ENCODE measurements at places on chromosomes 4 and X. TPM values are rescaled to one million over a fixed set of nuclear protein-coding genes. Genes with fewer than 3 reads are reported as not detected.

The GABRA4 gene
- not detected for polyA plus RNA-seq

The TRPC3 gene
- not detected for polyA plus RNA-seq

The FUNDC1 gene
- 25.8 TPM for polyA plus RNA-seq

The TMEM154 gene
- 27.3 TPM for polyA plus RNA-seq

- H3K4me1 ChIP-seq = no peaks in the 10 kb centered on the region
- no peak overlapping the region for H3K4me3 ChIP-seq
- no peak overlapping the region for H3K27ac ChIP-seq
- no peaks in the 10 kb centered on the region for H3K27me3 ChIP-seq
- no peak for DNase-seq
- H3K36me3 ChIP-seq = no peaks in the 10 kb centered on the region
Observed at GRCh38 chrX:17328837-17329236, 46.2 kb upstream of the NHS start.

DNA sequence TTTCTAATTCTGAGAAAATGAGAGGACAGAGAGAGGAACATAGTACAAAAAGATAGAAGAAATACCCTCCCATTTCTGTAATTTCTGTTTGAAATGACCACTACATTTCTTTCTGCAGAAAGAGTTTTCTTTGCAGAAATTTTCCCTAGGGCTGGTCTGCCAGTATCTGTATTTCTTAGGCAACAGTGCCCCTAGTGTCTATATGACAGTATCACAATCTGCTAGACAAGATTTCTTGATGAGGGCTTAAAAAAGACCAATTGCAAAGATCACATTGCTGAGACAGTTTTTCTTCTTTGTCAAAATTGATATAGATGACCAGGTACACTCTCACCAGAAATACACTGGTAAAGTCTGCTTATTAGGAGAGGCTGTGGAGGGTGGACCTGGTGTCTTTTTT, 81.0 kb upstream of the ZDHHC15 start:
- no peaks in the 10 kb centered on the region for H3K27me3 ChIP-seq
- no peak overlapping the region for H3K27ac ChIP-seq
- H3K4me1 ChIP-seq = no peaks in the 10 kb centered on the region
- no peak overlapping the region for H3K4me3 ChIP-seq

DNA sequence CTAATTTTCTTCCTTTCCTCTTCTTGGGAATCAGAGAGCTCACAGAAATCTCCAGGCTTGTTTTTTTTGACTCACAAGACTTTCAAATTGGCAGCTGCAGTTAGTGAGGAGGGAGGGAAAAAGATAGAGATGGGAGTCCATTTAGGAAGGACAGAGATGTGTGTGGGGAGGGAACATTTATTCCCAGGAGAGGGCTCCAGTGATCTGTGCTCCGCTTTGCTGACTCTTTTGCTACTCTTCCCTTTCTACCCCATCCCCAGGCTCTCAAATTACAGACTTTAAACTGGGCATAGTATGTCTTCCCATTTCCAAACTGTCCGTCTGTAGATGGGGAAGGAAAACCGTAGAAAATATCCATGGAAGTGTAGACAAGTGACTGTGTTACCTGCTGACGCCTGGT, 39.1 kb upstream of the UCP1 start:
- no peak overlapping the region for H3K4me3 ChIP-seq
- H3K4me1 ChIP-seq = no peaks in the 10 kb centered on the region
- H3K27ac ChIP-seq = no peak overlapping the region
- DNase-seq = no peak
- no peaks in the 10 kb centered on the region for H3K27me3 ChIP-seq

DNA sequence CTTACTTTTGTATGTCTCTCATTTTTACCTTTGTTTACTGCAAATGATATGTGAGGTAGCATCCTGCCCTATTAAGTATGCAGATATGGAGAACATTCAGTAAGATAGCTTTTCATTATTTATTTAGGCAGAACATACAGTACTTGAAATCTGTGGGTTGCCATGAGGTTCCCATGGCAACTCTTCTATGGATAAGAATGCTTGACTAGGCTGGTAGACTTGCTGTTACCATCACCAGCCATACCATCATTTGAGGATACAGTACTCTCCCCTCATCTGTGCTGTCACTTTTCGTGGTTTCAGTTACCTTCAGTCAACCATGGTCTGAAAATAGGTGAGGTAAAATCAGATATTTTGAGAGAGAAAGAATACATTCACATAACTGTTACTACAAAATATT, 56.7 kb downstream of the NAF1 start:
- H3K36me3 ChIP-seq = no peaks in the 10 kb centered on the region
- H3K27ac ChIP-seq = no peak overlapping the region
- no peak overlapping the region for H3K4me3 ChIP-seq
- DNase-seq = no peak

Measured in naive thymus-derived CD4-positive, alpha-beta T cell (primary cell).